T-cell (primary cell): ENCODE measurements at places on chromosomes 1 and 21.

- no peak for DNase-seq
Observed at GRCh38 chr1:155035936-155036335, 2.3 kb downstream of the DCST1 start.

DNA sequence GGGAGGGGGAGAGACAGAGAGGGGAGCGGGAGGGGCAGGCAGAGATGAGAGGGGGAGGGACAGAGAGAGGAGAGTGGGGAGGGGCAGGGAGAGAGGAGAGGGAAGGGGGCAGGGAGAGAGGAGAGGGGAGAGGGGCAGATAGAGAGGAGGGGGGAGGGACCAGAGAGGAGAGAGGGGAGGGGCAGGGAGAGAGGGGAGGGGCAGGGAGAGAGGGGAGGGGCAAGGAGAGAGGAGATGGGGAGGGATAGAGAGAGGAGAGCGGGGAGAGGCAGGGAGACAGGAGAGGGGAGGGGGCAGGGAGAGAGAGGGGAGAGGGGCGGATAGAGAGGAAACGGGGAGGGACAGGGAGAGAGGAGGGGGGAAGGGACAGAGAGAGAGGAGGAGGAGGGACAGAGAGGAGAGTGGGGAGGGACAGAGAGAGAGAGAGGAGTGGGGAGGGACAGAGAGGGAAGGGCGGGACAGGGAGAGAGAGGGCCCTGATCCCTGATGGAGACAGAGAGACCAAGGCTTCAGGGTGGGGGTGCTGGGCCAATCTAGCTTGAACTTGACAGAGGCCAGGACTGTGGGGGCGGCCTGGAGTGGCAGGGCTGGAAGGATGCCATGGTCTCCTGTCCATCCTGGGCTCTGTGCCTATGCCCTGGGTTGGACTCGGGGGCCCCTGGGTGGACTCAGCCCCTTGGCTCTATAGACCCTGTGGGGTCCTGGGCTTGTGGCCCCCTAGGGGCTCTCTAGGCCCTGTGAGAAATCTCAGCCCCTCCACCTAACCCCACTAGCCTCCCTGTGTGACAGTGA, 43.6 kb downstream of the DMRTB1 start:
- DNase-seq = no peak

- DNase-seq = no peak
Observed at GRCh38 chr1:117825414-117825813, 104.0 kb downstream of the GDAP2 start.

GRCh38 chr1:31264790-31265386, 25.2 kb upstream of the NKAIN1 start:
- no peak for DNase-seq

- DNase-seq = no peak
Observed at GRCh38 chr1:2480986-2481364, 4.9 kb downstream of the PLCH2 start.

- no peak for DNase-seq
Observed at GRCh38 chr1:36572906-36573305, 90.2 kb upstream of the CSF3R start.

- no peak for DNase-seq
Observed at GRCh38 chr1:22579541-22580155, 16.4 kb downstream of the EPHA8 start.

DNA sequence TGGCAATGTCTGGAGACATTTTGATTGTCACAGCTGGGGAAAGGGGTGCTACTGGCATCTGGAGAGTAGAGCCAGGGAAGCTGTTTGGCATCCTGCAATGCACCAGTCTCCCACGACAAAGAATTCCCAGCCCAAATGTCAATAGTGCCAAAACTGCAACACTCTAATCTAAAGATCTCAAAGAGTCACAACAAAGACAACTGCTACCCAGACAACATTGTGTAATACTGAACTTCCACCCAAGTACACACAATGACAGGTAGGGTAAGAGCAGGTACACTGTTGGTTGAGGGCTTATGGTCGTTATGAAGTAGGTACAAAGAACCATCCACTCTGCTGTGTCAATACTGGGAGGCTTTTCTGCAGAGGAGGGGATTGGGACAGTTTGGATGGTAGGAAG, 8.2 kb upstream of the TMEM51 start:
- DNase-seq = no peak

DNA sequence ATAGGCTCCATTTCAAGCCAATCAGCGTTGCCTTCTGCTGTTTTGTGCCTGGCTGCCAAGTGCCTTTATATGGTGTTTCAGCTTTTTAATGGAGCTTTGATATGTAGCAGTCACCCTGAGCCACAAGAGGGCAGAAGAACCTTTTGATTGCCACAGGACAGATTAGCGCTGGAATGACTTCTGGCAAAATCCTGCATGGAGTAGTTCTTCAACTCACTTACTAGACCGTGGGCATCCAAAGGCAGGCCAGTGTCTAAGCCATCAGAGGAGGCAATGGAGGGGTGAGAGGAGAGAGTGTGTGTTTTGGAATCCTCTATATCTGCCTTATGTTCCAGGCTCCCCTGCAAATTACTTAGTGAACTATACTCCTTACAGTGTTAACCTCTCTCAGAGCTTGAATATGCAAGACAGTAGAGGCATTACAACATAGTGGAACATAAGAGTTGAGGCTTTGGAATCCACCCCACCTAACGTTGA, 56.2 kb downstream of the ST3GAL3 start:
- DNase-seq = peak; percentile 3
